Activated CD8-positive, alpha-beta memory T cell treated with anti-CD3 and anti-CD28 coated beads for 48 hours (primary cell): ENCODE measurements at places on chromosomes 4 and X.

DNA sequence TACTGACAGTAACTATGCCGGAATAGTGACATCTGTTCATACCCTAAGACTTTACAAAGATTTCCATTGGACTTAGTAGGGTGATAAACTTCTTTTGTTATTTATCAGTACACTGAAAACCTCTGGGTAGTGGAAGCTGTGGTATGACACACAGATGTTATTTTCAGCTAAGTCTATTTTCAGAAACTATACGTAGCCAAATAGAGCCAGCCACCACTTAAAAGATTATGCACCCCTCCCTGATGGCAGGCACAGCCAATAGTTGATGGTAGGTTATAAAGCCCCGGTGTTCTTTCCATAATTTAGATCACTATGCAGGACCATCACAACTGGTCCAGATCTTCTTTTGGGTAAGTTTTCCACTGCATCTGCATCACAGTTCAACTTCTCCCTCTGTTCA is 1603.2 kb upstream of the PABPC4L start:
- DNase-seq = no peak

DNA sequence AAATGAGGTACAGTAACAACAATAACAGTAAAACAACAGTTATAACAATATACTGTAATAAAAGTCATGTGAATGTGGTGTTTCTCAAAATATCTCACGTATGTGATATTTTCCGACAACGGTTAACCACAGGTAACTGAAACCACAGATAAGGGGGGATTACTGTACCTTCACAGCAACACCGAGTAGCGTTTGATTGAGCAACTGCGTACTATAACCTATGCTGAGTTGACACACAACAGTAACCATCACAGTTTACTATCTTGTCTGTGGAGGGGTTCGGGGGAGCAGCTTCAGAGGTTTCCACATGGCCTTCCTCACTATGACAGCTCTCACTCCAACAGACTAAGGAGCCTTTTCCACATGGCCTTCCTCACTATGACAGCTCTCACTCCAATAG is 13.4 kb downstream of the RBMX2 start:
- DNase-seq = no peak

GRCh38 chr4:112517911-112518310 is 1.9 kb upstream of the NEUROG2 start:
- DNase-seq = no peak

GRCh38 chr4:113457886-113458285 is 303.7 kb downstream of the CAMK2D start:
- no peak for DNase-seq

DNA sequence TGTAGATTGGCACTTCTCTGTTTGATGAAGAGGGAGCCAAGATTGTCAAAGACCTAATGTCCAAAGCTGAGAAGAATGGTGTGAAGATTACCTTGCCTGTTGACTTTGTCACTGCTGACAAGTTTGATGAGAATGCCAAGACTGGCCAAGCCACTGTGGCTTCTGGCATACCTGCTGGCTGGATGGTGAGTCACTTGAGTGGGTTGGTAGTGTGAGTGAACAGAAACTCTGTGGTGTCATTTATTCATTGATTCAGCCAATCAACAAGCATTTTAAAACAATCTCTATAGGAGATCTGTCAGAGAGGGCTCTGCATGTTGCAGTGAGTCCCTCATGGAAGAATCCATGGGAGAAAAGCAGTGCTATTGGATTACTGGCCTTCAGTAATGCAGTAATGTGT is 16.3 kb downstream of the TAF9B start:
- DNase-seq = no peak

DNA sequence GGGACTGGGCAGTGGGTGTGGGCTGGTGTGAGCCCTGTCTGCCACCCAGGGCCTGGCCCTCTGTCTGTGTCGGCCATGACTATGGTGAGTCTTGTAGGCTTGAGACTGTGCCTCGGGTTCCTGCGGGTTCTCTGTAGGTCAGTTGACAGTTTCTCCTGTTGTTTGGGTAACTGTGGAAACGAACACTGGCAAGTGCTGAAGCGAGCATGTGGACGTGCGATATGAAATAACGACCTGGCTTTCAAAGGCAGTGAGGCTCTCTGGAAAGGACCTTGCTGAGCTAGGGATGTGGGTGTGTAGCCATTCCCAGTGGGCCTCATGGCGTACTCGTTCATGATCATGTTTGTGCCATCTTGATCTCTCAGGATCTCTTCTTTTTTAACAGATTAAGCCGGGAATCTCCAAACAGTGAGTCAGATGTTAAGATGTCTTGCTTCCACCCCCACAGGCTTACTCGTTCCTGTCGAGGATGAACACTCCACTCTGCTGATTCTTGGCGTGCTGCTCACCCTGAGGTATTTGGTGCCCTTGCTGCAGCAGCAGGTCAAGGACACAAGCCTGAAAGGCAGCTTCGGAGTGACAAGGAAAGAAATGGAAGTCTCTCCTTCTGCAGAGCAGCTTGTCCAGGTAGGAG is 41.3 kb downstream of the HTT start:
- DNase-seq = no peak

DNA sequence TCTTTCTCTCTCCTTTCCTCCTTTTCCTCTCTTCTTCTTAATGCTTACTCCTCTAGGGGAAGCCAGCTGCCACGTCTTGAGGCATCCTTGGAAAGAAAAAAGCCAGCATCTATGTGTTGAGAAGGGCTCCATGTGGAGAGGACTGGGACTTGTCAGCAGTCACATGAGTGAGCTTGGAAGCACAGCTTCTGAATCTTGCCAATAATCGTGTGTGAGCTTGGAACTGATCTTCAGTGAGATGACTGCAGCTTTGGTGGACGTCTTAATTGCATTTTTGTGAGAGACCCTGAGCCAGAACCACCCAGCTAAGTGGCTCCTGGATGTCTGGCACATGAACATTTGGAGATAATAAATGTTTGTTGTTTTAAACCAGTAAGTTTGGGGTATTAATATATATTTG is 371.7 kb downstream of the SLITRK2 start:
- no peak for DNase-seq

DNA sequence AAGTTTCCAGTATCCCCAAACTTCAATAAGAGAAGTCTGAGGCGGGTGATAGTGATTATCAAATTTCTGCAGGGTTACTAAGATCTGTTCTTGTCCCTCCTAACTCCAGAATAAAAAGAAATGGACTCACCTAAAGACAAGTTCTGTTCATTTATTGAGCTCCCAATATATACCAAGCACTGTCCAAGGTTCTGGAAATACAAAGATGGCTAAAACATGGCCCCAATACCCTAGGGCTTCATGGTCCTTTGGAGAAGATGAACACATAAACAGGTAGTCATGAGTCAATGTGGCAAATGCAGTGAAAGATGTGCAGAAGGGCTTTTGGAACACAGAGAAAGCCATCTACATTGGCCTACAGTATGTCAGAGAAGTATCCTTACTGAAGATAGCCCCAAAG is 231.2 kb downstream of the PPP1R2C start:
- DNase-seq = no peak

GRCh38 chr4:94575652-94576051 is 123.9 kb downstream of the PDLIM5 start:
- DNase-seq = no peak

DNA sequence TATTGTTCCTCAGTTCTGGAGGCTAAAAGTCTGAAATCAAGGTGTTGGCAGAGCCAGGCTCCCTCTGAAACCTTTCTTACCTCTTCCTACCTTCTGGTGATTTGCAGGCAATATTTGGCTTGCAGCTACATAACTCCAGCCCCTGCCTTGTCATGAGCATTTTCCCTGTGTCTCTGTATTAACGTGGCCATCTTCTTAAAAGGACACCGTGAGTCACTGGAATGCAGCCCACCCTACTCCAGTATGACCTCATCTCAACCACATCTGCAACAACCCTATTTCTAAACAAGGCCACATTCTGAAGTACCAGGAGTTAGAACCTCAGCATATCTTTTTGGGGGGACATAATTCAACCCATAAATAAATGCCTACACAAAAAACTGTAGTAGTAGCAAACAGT is 40.7 kb downstream of the FANCB start:
- no peak for DNase-seq
